Stimulated activated CD8-positive, alpha-beta memory T cell treated with anti-CD3 and anti-CD28 coated beads, Interleukin-7, amount 100 ng/mL, for 4 hours (primary cell): ENCODE measurements at places on chromosomes 11 and 22.

DNA sequence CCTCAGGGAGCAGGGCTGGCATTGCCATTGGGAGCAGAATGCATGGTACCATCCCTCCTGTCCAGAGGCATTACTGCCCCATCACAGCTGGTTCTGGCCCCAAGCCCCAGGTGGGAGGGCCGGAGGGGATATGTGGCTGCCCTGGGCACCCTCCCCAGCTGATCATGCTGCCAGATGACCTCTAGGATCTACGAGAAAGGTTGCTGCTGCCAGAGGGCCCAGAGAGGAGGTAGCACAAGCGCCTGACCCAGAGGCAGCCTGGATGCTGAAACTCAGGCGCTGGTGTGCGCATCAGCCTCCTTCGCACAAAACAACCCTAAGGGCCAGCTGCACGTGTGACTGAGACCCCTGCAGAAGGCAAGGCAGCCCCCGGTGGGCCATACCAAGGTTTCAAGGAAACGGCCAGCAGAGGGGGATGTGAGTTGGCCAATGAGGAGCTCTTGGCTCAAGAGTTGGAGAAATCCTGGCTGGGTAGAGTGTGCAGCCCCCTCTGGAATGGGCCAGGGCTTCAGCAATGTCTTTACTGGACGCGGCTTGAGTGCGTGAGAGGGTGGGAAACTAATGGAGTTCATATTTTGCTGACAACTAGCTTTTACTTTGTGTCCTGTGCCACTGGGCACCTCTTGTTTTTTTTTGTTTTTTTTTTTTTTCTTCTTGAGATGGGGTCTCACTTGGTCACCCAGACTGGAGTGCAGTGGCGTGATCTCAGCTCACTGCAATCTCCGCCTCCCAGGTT is 88.3 kb upstream of the PARVA start:
- no peak for DNase-seq

DNA sequence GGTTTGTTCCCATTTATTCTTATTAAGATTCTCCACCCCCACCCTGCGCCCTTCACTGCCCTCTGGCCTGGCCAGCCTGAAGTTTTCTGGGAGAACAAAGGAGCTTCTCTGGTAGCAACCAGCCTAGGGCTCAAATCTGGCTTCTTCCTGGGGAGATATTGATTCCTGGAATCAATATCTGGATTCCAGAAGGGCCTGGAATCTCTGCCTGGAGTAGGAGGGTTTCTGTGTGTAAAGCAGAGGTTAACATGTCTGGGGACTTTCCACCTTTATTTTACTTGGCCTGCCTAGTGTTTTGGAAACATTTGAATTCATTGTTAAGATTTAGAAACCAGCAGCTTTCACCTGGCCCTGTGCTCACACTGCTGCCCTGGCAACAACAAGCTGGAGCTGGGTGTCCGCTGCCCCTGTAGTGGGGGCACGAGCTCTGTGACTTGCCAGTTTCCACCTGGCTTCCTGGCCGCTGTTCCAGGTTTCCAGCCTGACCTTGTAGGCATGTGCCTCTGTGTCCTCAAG is 5.5 kb downstream of the C11orf91 start:
- no peak for DNase-seq

GRCh38 chr22:39681038-39681861 is 110.7 kb downstream of the CACNA1I start:
- DNase-seq = no peak

DNA sequence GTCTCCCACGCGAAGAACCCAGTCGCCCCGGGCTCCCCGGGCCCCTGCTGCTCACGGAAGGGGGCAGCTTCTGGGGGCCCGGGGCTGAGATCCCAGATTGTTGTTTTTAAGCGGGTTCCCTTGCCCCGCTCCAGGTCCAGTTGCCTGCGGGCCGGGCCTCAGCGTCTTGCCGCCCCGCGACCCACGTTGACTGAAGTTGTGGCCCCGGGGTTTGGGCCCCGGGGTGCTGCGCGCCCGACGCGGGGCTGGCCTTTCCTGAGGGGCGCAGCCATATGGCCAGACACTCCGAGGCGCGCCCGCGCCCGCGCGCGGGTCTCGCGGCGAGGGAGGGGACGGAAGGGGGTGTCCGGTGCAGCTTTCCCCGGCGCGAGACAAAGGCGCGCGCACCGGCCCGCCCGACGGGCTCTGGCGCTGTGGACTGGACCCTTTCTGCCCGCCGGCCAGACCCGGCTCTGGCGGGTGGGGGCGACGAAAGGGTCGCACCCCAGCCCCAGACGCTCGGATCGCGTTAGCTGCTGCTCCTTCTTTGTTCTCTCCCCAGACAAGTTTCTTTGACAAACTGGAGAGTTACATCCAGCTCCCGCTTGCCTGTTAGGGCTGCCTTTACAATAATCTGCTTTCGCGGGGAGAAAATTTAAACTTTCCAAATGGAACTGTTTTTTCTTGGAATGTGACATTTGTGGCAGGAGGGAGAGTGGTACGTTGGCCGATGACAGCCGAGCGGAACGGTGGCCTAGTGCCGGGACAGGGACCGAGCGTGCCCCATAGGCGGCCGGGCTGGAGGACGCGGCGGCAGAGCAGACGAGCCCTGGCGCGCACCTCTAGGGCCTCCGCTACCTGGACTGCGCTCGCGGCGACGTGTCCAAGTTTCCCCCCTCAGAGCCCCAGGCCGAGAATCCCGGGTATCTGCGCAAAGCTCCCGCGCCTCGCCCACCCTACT is 716 bp downstream of the AMOTL1 start:
- no peak for DNase-seq

- DNase-seq = no peak
Observed at GRCh38 chr11:69726019-69726418, 22.2 kb upstream of the FGF19 start.

- no peak for DNase-seq
Observed at GRCh38 chr11:35223991-35224390, 85.0 kb downstream of the CD44 start.

DNA sequence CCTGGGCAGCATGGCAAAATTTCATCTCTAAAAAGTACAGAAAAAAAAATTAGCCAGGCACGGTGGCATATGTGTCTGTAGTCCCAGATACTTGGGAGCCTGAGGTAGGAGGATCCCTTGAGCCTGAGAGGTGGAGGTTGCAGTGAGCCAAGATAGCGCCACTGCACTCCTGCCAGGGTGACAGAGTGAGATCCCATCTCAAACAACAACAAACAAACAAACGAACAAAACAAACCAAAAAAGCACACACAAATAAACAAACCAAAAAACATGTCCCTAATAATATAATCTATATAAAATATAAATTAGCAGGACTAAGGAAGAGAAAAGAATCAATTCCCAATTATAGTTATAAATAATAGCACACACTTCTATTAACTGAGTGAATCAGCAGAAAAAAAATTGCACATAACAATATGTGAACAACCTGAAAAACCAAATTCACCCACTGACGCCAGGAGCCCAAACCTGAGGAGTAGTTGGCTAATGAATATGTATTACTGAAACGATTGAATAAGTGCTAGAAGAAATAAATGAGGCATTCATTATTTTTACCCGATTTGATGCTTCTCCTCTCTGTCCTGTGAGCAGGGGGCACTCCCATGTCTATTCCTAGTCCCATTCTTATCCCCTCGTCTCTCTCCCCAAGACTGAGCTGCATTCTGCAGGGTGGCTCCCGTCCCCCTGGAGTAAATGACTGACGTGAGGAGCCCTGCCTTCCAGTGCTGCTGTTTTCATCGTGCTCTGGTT is 108.2 kb upstream of the TOP3B start:
- DNase-seq = no peak

- no peak for DNase-seq
Observed at GRCh38 chr11:104488561-104488960, 324.6 kb upstream of the PDGFD start.

GRCh38 chr22:44627521-44628139 is 74.4 kb upstream of the PRR5 start:
- DNase-seq = no peak

GRCh38 chr22:45971408-45972028 is 5.4 kb downstream of the WNT7B start:
- DNase-seq = no peak

DNA sequence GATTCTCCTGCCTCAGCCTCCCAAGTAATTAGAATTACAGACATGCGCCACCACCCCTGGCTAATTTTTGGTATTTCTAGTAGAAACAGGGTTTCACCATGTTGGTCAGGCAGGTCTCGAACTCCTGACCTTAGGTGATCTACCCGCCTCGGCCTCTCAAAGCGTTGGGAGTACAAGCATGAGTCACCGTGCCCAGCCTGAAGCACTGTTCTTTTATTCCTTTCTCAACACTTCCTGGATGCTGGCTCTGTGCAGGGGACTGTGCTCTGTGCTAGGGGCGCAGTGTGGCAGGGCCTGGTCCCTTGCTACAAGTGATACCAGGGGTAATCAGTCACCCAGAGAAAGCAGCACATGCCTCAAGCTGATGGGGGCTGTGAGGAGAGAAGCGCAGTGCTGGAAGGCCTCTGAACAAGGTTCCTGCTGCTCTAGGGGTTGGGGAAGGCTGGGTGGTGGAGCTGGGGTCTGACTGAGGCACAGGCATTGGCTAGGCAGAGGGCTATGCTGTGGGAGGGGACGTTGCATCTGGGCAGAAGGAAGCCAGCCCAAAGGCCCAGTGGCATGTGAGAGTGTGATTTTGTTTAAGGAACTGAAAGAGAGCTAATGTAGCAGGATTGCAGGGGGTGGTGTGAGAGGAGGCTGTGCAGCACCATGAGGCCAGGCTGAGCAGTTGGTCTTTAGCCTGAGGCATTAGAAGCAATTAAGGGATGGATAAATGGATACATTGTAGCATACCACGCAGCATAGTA is 42.5 kb downstream of the CABIN1 start:
- no peak for DNase-seq

GRCh38 chr22:39746600-39747262 is 146.8 kb downstream of the ENTHD1 start:
- DNase-seq = no peak

- no peak for DNase-seq
Observed at GRCh38 chr11:78259777-78260487, 71.2 kb downstream of the USP35 start.

GRCh38 chr11:18132341-18132740 is at the start of gene MRGPRX3:
Gene MRGPRX3, plus strand, starts transcription at chr11:18132571. Its CDS starts 4,632 bp downstream, at chr11:18137203.
- no peak for DNase-seq

- DNase-seq = peak; percentile 52
Observed at GRCh38 chr22:44026630-44027511, 2.8 kb downstream of the PARVB start.

DNA sequence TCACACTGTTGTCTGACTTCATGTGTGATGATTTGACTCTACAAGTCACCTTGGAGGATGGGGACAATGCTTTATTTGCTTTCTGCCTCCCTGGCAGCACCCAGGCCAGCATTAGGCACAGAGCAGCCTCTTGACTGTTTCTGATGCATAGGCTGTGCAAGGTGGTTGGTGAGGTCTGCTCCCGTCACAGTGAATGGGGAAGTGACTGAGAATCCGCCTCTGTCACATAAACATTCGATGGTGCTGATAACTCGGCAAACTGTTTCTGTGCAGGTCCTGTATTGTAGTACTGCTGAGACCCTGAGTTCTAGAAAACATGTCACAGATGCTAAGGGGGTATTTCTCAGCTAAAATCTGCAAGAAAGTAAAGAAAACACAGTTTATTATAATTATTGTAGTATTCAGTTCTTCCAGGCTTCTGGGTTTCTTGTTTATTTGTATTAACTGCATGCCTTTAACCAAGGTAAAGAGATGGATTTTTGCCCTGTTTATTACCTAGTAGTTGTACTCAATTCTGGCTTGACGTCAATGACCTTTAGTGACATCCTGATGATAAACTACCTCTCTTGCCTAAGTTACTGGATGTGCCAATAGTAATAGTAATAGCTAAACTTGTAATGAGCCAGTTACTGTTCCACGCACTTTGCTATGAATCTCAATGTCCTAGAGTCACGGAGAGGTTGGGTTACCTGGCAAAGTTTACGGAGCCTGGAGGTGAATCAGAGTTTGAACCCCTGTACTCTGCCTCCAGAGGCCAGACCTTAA is 24.8 kb upstream of the RCN1 start:
- DNase-seq = no peak

- DNase-seq = no peak
Observed at GRCh38 chr11:10483174-10483573, 28.1 kb downstream of the AMPD3 start.

DNA sequence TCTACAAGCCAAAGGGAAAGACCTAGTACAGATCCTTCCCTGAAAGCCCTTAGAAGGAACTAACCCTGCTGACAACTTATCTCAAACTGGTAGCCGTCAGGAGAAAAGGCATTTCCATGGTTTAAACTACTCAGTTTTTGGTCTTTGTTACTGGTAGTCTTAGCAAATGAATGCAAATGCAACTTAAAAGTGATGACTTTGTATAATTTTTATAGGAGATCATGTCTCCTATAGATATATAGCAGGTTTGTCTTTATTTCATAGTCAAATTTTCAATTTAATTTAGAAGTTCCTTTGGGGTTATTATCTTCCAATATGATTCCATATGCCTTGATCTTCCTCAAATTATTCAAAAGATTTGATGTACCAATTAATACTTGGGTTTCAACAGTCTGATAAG is 1173.0 kb upstream of the CNTN5 start:
- DNase-seq = no peak

- DNase-seq = no peak
Observed at GRCh38 chr11:113198972-113199661, 115.3 kb upstream of the TTC12 start.

DNA sequence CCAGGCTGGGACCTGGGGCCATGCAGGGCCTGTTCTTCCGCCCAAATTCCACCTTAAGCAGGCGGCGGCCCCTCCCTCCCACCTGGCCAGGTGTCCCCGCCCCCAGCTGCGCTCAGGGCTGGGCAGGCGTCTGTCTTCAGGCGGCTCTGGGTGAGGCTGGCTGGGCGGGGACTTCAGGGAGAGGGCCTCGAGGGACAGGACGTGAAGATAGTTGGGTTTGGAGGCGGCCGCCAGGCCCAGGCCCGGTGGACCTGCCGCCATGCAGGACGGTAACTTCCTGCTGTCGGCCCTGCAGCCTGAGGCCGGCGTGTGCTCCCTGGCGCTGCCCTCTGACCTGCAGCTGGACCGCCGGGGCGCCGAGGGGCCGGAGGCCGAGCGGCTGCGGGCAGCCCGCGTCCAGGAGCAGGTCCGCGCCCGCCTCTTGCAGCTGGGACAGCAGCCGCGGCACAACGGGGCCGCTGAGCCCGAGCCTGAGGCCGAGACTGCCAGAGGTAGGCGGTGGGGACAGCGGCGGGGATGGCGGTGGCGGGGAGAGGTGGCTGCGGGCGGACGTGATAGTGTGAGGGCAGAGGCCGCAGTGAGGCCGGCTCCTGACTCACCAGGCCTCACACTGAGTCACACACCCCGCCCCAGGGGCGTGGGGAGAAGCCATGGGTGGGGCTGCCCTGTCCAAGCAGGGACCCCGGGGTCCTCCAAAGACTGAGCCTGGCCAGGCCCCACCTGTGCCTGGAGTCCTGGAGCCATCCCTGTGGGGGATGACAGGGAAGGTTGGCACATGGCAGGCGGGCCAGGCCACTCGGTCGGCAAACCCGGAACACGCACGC is at the start of gene PKP3:
Gene PKP3 (plus strand): TSS at position 176 of the 824 bp plus-strand sequence. CDS start 84 bp downstream, at position 260.
- no peak for DNase-seq

- DNase-seq = no peak
Observed at GRCh38 chr11:60658409-60658808, 41.0 kb upstream of the MS4A8 start.

DNA sequence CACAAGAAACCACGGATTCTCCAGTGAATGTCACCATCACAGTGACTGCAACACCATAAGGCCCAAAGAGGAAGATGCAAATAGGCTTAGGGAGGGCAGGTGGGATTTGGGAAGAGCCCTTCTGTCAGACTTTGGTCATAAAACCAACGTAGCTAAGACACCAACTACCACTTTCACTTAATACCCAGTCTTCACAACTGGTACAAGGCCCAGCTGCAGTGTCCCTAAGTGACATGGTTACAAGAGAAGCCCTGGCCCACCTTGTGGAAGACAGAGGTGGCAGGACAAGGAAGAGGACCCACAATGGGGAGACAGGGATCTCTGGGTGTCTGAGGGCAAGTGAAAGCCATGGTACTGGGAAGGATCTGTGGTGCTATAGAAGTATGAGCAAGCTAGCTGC is 10.0 kb downstream of the VSIG10L2 start:
- DNase-seq = no peak

- DNase-seq = peak; percentile 40
Observed at GRCh38 chr11:62402226-62402959, 16.4 kb upstream of the SCGB1A1 start.
